HT1080 (cell line): ENCODE measurements at places on chromosomes 6 and 20. TPM values are rescaled to one million over a fixed set of nuclear protein-coding genes. Genes with fewer than 3 reads are reported as not detected.

NRSN1 gene
- total RNA-seq: not detected in 2 replicates

MLN gene
- total RNA-seq: not detected in 2 replicates

ZNF311 gene
- 0.40 and 0.51 TPM in 2 replicates for total RNA-seq

MAP3K5 gene
- total RNA-seq: 5.4 and 6.4 TPM in 2 replicates

PEDS1 gene
- 29.2 and 38.7 TPM in 2 replicates for total RNA-seq

HLA-DPA1 gene
- 2.2 and 8.9 TPM in 2 replicates for total RNA-seq

C20orf173 gene
- not detected in 2 replicates for total RNA-seq

ENPP1 gene
- 17.9 and 24.7 TPM in 2 replicates for total RNA-seq

ZBTB46 gene
- total RNA-seq: 0.19 and 0.20 TPM in 2 replicates

HACE1 gene
- total RNA-seq: 5.6 and 5.8 TPM in 2 replicates

SMLR1 gene
- total RNA-seq: not detected in 2 replicates

CGA gene
- 0.13 TPM in 1 of 2 replicates, not detected in the other for total RNA-seq

TMEM217 gene
- total RNA-seq: 0.37 and 3.4 TPM in 2 replicates

HLA-DRB5 gene
- total RNA-seq: not detected in 2 replicates

BMP6 gene
- total RNA-seq: 3.2 and 4.0 TPM in 2 replicates

MATN4 gene
- total RNA-seq: 0.10 TPM in 1 of 2 replicates, not detected in the other

ZNF451 gene
- total RNA-seq: 28.1 and 28.6 TPM in 2 replicates

FAM209B gene
- not detected in 2 replicates for total RNA-seq

FGD2 gene
- total RNA-seq: 0.08 TPM in 1 of 2 replicates, not detected in the other

TSPO2 gene
- total RNA-seq: 0.34 and 0.43 TPM in 2 replicates

MCHR2 gene
- not detected in 2 replicates for total RNA-seq

CEP162 gene
- 2.4 and 2.6 TPM in 2 replicates for total RNA-seq

BMP2 gene
- 0.32 and 0.57 TPM in 2 replicates for total RNA-seq

ORC3 gene
- 21.5 and 23.8 TPM in 2 replicates for total RNA-seq

TREM2 gene
- 0.68 and 1.5 TPM in 2 replicates for total RNA-seq

FERMT1 gene
- 17.0 and 22.4 TPM in 2 replicates for total RNA-seq

BMP7 gene
- 0.03 TPM in 1 of 2 replicates, not detected in the other for total RNA-seq

PLTP gene
- 0.16 TPM in 1 of 2 replicates, not detected in the other for total RNA-seq

RCAN2 gene
- total RNA-seq: 0.03 and 0.13 TPM in 2 replicates

GLP1R gene
- not detected in 2 replicates for total RNA-seq

PRDM13 gene
- not detected in 2 replicates for total RNA-seq

SUN5 gene
- not detected in 2 replicates for total RNA-seq

PNLDC1 gene
- not detected in 2 replicates for total RNA-seq

BEND6 gene
- 2.2 and 7.7 TPM in 2 replicates for total RNA-seq

GATA5 gene
- not detected in 2 replicates for total RNA-seq

APOBEC2 gene
- total RNA-seq: not detected in 2 replicates

HUS1B gene
- 0.63 and 1.5 TPM in 2 replicates for total RNA-seq
